ENCODE measurements at places on chromosomes 2 and 18.

- DNase-seq, result no peak
These were observed 62.0 kb upstream of the ATL2 start for GRCh38 chr2:38438883-38439612.

DNA sequence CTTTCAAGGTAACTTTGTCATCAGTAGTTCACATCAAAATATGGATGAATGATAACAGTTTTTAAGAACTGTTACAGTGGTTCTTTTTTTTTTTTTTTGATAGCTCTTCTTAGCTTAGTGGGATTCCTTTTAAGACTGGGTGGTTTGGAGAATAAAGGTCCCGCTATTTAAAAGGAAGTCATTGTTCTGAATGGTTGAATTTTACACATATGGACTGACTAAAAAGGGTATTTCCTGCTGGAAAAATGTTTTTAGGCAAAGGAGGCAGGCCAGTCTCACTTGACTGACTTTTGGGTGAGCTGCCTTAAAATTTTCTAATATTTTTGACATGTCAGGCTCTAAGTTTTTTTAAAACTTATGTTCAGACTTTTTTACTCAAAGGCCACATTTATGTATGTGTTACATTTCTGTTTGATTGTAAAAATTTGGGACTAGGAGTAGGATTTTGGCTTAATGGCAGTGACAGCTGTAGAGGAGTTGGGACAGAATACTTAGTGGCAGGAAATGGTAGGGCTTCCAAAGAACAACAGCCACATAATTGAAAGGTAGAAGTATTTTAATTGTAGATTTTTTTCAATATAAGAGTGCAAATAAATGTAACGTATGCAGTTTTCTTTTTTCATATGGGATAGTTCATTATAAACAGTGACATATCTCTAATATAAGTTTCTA lies 13.7 kb downstream of the VAPA start:
- DNase-seq, result no peak

DNA sequence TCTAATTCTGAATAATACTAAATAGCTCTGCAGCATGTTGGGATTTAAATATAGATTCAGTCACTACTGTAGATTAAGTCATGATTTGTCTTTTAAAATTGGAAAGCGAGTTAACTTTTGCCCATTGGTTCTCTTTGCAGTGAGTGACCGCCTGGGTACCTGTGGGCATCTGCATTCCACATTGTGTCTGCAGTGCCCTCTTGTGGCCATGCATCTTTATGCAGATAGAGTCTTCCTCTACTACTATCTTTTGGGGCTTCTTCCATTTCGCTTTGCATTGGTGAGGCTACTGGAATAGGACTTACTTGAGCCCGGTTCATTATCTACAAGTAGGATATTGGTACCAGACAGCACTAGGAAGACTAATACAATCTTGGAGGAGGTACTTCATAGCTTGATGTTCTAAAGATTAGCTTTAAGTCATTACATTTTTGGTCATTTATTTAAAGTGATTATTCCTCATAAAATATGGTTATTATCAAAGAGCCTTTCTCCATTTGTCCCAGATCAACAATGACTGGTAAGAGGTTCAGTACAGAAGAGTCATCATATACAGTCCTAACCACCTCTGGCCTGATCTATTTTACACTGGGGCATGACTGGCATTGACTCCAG lies 203.0 kb downstream of the SOCS6 start:
- no peak for DNase-seq

- no peak for DNase-seq
These were observed 20.8 kb upstream of the MGAT5 start for GRCh38 chr2:134232868-134233727.

GRCh38 chr2:201698588-201699226 lies at the start of gene MPP4:
Gene MPP4 (minus strand): TSS chr2:201698644. CDS start chr2:201693954, 4,690 bp downstream.
- no peak for DNase-seq

- no peak for DNase-seq
These were observed 66.4 kb upstream of the MSH2 start for GRCh38 chr2:47336259-47337238.

DNA sequence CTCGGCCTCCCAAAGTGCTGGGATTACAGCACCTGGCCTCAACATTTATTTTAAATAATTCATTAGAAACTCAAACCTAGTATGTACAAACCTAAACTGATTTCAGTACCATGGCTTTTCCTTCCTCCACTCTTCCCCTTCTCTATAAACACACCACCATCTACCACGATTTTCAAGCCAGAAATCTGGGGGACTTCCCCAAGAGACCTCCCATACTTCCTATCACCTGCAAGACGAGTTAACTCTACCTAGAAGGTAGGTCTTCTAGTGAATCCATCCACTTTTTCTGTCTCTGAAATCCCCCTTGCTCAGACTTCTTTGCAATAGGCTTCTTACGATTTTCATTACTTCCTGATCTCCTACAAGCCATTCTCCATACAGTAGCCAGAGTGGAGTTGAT lies 7.7 kb upstream of the FAM117B start:
- DNase-seq, result no peak

DNA sequence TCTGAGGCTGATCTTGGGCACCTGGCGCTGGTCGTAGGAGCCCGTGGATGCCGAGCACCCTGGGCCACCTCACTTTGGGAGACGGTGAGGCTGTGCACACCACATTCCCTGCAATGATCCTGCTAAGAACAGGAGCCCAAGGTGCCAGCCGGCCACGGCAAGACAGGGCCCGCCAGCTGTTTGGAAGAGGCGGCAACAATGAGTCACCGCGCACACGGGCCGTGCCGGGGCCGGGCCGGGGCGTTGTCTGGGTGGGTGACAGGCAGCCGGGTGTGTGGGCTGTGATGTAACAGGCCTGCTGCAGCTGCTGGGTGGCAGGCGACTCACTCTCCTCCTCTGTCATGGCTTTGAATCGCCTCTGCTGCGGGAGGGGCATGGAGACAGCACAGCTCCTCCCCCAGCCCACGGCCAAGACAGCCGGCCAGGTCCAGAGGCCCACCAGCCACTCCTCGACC lies 49.7 kb upstream of the ODC1 start:
- peak; percentile 29 for DNase-seq

GRCh38 chr2:177275743-177276055 lies 11.2 kb upstream of the NFE2L2 start:
- DNase-seq, result no peak

GRCh38 chr2:110170102-110170501 lies 34.7 kb downstream of the NPHP1 start:
- no peak for DNase-seq

DNA sequence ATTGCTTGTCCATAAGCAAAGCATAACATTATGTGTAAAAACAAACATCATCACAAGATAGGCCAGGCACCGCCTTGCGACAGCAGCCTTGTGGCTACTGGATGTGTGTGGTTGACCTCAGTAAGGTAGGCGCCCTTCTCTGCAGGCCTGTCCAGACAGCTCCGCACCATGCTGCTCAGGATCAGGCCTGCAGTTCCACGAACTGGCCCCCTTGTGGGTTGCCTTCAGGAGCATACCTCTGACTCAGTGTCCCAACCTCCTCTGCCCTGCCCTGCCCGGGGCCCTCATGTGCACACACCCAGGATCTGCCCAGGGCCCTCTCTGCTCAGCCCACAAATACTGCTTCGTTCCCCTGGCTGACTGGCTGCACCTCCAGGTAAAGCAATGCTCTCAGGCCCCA lies 16.1 kb upstream of the ZNF236 start:
- no peak for DNase-seq

DNA sequence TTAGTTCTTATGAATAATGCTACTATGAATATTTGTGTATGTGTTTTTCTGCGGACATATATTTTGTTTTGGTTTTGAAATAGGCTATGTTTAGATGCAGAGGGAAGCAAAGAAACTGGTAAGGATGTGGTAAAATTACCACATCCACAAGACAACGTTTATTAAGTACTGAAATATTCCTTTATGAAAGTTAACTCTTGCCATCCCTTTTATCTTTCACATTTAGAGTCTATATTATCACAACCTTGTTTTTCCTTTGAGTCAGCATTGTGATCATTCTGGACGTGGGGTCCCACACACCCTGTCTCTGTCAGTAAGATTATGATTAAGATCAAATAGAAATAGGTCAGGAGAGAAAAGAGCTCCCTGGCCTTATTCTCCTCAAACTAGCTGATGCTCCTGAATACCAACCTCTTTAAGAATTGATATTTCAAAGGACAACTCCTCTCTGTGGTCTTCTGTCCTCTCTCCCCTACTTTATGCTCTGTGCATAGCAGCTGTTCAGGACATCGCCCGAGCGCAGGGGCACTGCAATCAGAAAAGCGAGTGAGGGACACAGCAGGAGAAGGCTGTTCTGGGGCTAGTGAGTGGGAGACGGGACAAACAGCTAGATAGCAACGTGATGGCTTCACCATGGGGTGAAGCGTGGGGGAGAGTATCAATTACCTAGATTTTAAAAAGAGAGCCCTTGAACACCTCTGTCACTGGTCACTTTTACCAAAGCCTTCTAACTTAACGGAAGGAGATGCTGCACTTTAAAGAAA lies 12.2 kb downstream of the METAP1D start:
- DNase-seq, result no peak

DNA sequence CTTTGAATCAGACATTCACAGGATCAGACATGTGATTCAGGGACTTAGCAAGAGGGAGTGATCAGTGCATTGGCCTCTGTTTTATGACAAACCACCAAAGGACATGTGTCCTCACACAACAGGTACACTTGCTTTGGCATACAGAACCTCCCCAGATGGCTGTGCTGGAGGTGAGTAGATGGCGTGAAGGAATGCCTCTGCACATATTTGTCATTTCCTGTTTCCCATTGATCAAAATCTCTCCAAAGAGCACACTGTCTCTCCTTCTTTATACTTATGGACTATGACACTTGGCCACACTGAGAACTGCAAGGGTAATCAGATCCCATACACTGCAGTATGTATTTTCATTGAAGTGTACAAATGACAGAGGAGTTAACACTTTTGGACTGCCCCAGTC lies 927.6 kb downstream of the TSN start:
- DNase-seq, result no peak

- no peak for DNase-seq
These were observed 39.4 kb downstream of the GORASP2 start for GRCh38 chr2:170968205-170969003.

GRCh38 chr2:61179701-61180639 lies 18.0 kb downstream of the C2orf74 start:
- no peak for DNase-seq

DNA sequence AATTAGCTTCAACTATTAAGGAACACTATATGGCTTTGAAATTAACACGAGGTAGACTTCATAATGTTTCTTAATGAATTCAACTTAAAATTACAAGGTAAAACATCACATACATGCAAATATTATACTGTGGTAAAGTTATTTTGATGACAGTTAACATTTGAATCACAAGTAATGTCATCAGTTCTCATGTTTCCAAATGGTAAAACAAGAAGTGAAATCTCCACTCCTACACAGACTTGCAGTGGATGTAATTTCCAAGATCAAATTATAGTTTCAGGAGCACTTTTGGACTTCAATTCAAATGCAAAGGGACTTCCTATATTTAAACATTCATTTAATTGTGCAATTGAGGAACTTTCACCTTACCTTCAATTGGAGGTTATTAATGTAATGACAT lies 39.1 kb downstream of the C18orf54 start:
- DNase-seq, result no peak

GRCh38 chr18:50806208-50806616 lies 13.6 kb downstream of the MRO start:
- DNase-seq, result no peak

DNA sequence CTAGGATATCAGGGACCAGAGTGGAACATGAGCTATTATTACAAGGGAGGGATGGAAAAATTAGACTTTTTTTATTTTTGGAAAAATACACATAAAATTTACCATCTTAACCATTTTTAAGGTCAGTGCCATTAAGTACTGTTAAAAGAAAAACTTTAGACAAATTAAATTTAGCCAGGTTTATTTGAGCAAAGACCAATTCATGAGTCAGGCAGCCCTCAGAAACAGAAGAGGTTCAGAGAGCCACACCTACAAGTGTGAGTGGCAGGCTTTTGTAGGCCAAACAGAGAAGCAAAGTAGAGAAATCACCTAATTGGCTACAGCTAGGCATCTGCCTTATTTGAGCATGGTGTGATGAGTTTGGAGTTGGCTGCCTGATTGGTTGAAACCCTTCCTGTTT lies 301.3 kb upstream of the RAB12 start:
- DNase-seq, result no peak

GRCh38 chr2:239803766-239804115 lies 221.4 kb downstream of the NDUFA10 start:
- no peak for DNase-seq

- DNase-seq, result no peak
These were observed 72.2 kb upstream of the SLC4A10 start for GRCh38 chr2:161552015-161552414.

DNA sequence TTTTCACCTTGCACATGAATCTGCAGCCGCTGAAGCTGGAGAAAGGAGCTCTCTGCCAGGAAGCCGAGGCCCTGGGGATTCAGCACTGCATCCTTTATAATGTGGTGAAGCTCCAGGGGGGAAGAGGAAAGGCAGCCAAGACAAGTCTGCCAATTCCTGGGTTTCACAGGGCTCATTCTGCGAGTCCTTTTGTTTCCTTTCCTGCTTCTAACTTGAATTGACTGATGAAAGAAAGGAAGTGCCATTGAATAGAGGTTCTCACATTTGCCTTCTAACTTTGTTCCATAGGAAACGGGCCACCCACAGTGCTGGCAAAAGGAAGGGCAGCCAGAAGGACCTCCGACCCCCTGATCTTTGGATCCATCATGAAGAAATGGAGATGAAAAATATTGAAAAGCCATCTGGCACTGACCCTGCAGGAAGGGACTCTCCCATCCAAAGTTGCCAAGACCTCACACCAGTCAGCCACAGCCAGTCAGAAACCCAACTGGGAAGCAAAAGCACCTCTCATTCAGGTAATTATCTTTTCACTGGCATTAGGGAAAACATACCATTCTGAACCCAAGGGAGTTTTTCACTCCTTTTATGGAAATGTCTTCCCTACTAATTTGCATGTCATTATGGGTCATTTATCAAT lies 765.4 kb downstream of the MBD2 start:
- no peak for DNase-seq

GRCh38 chr2:60966507-60967405 lies 50.8 kb upstream of the PEX13 start:
- no peak for DNase-seq

GRCh38 chr2:133247631-133248030 lies 320.6 kb downstream of the NCKAP5 start:
- no peak for DNase-seq

DNA sequence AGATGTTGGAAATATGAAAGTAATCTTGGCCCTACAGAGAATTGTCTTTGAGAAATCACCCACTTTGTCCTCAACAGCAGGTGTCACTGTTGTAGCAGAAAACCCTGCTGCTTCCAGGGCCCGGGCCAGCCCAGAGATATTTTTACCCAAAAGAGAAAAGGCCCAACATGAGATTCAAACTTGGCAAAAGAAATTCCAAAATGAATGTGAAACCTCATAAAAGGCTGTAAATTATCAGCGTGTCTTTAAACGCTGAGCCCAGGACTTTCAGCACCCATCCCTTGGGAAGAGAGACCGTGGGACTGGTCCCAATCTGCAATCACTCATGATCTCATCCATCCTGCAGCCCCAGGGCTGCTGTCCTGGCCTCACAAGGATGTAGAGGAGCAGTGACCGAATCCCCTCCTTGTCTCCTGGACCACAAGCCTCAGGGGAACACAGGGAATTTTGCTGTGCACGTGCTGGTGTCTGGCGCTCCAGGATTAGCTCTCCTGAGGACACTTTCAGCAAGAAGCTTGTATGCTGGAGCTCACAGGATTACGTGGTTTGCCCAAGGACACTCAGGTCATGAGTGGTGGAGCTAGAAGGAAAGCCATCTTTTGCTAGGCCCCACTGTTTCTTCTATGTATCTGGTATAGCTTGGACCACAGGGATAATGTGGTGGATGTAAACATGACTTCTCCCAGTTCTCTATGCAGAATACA lies 202.1 kb downstream of the RNF144A start:
- no peak for DNase-seq

All from stimulated activated CD8-positive, alpha-beta memory T cell treated with anti-CD3 and anti-CD28 coated beads, Interleukin-7, amount 100 ng/mL, for 1 hour (primary cell).